ENCODE measurements at places on chromosomes 6 and 20.

DNA sequence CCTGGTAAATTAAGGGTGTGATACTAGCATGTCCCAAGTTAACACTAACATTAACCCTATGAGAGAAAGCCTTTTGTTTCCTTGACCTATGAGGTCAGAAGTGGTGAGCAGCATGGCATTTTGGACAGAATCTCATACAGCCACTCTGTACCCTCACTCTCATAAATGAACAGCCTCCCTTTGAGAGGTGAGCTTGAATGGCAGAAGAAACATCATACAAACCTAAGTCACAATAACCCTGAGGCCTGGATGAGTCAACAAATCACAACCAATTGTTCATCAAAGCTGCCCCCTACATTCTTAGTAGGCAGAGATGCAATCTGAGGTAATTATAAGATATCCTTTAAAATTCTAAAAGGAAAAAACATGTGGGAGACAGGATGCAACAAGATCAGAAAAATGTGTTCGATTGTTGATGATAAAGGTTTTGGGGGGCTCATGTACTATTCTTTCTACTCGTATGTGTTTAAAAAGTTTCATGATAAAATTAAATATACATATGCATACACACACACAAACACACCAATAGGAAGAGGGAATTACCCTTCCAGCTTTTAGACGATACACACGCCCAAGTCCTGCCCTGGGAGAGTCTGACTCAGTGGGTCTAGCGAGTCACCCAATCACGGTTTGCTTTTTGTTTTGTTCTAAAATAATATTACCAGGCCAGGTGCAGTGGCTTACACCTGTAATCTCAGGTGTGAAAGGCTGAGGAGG lies 117.3 kb downstream of the ARHGAP18 start:
- no peak for DNase-seq

- no peak for DNase-seq
Observed at GRCh38 chr6:130699742-130700141, 127.5 kb upstream of the SMLR1 start.

DNA sequence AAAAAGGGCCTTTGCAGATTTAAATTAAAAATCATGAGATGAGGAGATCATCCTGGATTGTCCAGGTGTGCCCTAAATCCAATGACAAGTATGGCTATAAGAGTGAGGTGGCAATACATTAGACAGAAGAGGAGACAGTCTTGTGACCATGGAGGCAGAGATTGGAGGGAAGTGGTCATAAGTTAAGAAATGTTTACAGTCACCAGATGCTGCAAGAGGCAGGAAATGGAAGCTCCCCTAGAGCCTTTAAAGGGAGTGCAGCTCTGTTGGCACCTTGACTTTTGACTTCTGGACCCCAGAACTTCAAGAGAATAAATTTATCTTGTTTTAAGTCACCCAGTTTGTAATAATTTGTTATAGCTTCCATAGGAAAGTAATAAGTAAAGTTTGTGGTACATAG lies 61.1 kb downstream of the HMGN3 start:
- no peak for DNase-seq

GRCh38 chr20:2217857-2218539 lies 77.8 kb upstream of the TGM3 start:
- DNase-seq = no peak

DNA sequence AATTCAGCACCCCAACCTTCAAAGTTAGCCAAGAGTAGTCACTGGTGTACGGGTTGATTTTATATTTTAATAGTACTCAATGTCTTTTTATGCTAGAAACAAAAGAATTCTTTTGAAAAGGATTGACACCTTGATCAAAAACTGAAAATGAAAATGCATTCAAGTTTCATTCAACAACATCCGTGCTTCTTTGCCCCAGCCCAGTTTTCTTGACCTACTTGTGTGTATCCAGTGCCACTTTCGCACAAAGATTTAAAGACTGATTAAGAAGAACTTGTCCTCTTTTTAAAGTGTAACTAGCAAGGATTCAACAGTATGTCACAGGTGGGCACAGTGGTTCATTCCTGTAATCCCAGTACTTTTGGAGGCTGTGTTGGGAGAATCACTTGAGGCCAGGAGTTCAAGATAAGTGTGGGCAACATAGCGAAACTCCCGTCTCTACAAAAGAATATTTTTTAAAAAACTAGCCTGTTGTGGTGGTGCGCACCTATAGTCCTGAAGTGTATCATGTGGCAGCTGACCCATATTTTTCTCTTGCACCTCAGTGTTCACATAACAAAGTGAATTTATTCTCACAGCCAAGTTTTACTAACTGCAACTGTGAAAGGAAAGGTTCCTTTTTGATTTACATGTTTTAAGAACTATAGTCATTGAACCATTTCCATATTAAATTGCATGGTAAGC lies 22.7 kb upstream of the CD2AP start:
- DNase-seq = no peak

GRCh38 chr6:155604991-155605390 lies 149.4 kb upstream of the NOX3 start:
- no peak for DNase-seq

DNA sequence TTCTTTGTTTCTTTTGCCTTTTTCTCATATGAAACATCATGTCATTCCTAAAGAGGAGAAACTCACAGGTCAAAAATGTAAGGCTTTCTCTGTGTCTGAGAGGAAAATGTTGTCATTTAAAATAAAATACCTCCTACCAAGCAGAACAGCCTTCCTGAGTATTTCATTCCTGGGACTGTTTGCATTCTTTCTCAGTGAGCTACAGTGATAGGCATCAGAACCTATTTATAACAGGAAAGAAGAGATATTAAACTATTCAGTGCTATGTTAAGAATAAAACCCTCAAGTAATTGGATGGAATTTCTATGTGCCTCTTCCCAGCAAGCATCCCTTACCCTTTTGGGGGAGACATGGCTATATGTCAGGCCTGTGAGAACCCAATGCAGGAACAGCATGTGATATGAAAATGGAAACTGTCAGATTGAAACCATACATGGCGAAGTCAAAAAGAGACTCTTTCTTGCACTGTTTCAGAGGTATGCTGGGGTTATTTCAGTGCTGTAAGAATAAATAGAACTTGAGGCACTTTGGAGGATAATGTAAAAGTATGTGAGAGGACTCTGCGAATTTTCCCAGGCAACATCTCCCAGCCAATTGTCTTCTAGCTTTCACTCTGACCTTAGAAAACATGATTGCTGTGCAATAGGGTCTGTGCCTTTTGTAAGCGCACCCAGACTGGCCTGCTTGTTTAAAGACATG lies 133.8 kb upstream of the CCN2 start:
- no peak for DNase-seq

- DNase-seq = no peak
Observed at GRCh38 chr6:166957087-166957804, 896 bp upstream of the RNASET2 start.

- no peak for DNase-seq
Observed at GRCh38 chr20:2396241-2396814, 15.6 kb downstream of the TGM6 start.

- DNase-seq = no peak
Observed at GRCh38 chr6:81531869-81532561, 220.5 kb downstream of the TENT5A start.

DNA sequence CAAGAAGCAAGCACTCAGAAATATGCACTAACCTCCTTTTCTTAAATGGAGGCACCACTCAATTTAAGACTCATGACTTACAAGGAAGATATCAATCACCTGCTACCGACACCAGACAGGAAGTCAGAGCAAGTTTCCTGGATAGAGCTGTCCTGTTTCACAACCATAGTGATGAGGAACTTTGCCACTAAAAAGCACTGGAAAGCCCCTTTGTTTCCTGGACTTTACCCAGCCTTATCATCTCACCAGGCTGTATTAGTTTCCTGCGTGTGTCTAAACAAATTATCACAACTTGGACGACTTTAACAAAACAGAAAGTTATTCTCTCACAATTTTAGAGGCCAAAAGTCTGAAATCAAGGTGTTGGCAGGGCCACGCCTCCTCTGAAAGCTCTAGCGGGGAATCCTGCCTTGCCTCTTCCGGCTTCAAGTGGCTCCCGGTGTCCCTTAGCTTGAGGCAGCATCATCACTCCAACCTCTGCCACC lies 253.8 kb upstream of the STXBP5 start:
- no peak for DNase-seq

DNA sequence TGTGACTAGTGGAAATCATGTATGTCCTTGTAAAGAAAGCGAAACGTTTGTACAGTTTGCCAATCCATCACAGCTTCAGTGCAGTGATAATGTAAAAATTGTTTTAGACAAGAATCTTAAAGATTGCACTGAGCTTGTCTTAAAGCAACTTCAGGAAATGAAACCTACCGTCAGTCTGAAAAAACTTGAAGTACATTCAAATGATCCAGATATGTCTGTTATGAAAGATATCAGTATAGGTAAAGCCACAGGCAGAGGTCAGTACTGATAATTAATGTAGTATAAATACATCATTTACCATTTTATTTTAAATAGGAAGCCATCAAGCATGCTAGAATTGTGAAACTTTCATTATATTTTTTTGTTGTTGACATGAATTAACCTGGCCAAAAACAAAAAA lies 60.9 kb upstream of the SMIM8 start:
- DNase-seq = no peak

DNA sequence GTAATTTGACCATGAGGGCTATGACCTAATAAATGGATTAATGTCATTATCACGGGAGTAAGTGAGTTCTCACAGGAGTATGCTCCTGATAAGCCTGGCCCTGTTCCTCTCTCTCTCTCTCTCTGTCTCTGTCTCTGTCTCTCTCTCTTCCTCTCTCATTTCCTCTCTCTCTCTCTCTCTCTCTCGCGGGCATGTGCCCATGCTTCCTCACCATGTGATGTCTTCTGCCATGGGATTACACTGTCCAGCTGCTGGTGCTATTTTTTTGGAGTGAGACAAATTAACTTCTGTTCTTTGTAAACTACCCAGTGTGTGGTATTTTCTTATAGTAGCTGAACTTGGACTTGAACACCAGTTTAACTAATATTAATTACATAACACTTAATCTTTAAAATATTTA lies 374.3 kb upstream of the GJE1 start:
- no peak for DNase-seq

Measured in GM19239 (cell line).